Femur (tissue), 1 donor: ENCODE measurements at places on chromosomes 4 and X.
A peak's percentile ranks its signal among the peaks of the same experiment; 100 is the strongest.

DNA sequence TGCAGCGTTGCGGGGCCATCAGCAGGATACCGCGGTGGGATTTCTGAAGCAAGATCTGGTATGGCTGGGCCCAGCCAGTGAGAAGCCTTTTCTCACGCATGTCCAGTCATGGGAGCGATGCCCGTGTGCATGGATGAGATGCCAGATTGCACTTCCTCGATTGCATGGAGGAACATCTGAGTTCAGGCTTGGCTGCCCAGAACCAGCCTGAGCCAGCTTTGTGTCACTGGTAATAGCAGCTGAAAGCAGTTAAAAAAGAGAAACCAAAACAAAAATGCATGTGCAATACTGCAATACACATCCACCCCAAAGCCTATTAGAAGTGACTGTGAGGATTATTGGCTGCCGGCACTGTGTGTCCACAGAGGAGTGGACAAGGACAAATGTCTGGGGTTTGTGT is 59.3 kb downstream of the PSAPL1 start:
- DNase-seq, result peak; percentile 62

DNA sequence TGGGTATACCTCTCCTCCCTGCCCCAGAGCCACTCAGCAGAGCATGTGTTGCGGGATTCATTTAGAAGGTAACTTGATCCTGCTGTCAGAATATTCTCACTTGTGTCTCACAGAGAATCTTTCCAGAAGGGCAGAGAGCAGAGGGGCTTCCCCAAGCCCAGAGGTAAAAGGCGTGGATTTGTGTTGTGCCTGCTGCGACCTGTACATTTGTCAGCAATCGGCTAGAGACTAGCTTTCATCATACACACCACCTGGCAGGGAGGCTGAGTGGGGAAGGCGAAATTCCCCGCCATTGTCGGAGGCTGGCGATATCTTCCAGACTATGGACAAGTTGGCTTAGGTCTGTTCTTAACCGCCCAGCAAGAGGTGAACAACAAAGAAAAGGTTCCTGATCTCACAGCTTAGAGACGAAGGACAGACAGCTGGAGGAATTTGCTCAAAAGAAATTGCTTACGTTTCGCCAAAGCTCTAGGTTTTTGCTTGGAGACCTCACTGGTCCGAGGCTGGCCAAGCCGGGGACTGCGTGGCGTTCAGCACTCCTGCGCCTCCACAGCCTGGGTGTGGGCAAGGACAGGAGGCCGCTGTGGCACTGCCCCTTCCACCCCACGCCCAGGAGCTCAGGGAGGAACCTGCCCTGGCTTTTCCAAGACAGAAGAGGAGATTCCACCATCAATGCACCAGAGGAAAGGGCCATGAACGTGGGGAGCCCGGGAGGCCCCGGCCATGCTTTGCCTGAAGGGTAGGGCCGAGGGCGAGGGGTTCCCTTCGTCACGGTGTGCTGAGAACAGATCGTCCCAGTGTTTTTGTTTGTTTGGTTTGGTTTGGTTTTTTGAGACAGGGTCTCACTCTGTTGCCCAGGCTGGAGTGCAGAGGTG is 69.4 kb downstream of the DCTD start:
- DNase-seq, result no peak

GRCh38 chr4:41887821-41888686 is 47.2 kb upstream of the TMEM33 start:
- DNase-seq, result no peak

- no peak for DNase-seq
Observed at GRCh38 chr4:129146639-129147038, 50.7 kb downstream of the C4orf33 start.

- DNase-seq, result no peak
Observed at GRCh38 chr4:105490523-105490922, 16.7 kb upstream of the PPA2 start.

- no peak for DNase-seq
Observed at GRCh38 chr4:127685292-127685691, 44.9 kb upstream of the SLC25A31 start.

- DNase-seq, result no peak
Observed at GRCh38 chrX:130171446-130172126, at the start of gene RAB33A. RAB33A (plus strand) TSS chrX:130171962; CDS start chrX:130172063, 101 bp downstream.

DNA sequence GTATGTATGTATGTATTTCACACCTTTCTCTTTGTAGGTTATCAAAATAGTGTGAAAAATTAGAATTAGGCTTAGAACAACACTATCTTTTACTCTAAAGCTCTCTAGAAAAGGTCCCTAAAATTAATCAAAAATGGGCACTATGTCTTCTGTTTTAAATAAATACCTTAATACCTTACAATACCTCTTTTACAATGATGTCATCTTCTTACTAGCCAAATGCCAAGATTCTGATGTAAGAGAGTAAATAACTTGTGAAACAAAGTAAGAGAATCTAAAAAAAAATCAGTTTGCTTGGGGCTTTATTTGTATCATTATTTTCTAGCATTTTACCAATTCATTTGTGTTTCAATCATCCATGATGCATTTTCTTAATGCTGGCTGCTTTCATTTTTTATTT is 402.2 kb upstream of the MAGEB2 start:
- DNase-seq, result no peak

GRCh38 chr4:7087036-7087435 is 19.2 kb upstream of the GRPEL1 start:
- no peak for DNase-seq

DNA sequence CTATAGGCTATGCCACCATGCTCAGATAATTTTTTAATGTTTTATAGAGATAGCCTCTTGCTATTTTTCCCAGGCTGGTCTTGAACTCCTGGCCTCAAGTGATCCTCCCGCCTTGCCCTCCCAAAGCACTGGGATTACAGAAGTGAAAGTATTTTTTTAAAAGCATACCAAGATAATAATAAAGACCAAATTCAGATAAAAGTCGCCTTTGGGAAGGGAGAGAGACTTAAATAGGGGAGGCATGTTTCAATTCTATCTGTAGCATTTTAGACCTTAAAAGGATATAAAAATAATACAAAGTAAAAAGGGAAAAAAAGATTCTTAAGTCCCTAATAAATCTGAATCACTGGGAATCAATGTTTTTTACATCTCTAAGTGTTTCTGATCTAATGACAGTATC is 108.9 kb downstream of the AFAP1 start:
- DNase-seq, result no peak

DNA sequence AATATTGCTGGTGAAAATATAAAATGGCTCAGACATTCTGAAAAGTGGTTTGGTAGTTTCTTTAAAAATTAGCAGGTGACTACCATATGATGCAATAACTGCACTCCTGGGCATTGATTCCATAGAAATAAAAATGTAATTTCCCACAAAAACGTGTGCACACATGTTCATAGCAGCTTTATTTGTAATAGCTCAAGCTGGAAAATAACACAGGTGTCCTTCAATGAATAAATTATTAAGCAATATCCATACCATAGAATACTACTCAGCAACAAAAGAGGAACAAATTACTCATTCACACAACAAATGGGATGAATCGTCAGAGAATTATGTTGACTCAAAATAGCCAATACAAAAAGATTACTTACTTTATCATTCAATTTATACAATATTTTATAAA is 893.7 kb upstream of the SLIT2 start:
- DNase-seq, result no peak

- no peak for DNase-seq
Observed at GRCh38 chr4:10312568-10312967, 144.7 kb downstream of the ZNF518B start.

DNA sequence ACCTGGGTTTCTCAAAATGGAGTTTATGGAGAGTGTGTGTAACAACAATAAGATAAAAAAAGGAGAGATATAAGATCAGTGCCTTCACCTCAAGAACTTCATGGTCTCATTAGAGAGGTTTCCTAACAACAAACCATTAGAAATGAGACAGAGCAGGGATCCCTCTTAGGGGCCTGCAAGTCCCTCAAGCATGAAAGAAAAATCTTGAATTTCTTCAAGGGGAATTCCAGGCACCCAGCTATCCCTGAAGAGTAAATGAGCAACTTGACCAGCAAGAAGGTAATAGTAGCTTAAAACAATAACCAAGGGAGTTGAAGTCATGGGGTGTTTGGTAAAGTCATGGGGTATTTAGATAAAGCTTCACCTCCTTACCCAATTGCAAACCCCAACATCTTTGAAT is 49.7 kb upstream of the TLR3 start:
- DNase-seq, result no peak

GRCh38 chr4:126775485-126776106 is 857.2 kb upstream of the INTU start:
- DNase-seq, result no peak

DNA sequence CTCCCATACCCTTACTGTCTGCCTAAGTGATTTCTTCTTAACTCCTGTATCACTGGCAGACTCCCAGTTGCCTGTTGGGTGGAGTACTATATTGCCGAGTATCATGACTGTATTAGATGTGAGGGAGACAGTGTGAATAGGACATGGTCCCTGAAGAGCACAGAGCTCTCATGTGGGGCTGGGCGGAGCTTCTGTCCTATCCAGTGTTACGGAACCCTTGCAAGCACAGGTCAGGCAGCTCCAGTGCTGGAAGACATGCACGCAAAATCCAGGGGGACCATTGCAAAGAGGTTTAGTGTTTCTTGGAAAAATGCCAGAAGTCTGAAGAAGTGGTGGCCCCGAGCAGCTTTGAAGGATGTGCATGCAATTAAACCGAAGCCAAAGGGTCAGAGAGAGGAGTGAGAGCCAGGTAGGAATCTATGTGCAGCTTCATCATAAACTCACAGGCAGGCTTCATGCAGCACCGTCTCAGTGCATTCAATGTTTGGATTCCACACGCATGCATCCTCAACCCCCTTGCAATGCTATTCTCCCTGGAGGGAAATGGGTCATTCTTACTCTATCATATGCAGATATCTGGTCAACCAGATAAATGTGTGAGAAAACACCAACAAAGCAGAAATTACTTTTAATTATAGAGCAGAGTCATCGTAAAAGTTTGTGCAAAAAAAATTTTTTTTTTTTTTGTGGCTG is 49.7 kb upstream of the DHRSX start:
- DNase-seq, result no peak

DNA sequence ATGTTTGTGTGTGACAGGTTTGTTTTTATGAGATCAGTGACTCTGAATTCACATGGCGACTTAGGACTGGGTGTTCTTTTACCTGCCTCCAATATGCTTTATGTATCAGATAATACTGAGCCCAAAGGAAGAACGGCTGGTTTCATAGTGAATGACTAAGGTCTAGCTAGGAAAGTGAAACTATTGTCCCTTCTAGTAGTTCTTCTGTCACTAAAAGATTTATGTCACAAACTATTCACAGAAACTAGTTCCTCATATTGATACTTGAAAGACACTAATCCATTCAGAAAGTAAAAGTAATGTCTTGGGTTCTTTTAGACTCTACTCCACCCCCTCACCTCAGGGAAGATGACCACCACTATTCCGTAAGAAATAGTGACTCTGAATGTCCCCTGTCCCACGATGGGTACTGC is 81.7 kb downstream of the EGF start:
- no peak for DNase-seq

DNA sequence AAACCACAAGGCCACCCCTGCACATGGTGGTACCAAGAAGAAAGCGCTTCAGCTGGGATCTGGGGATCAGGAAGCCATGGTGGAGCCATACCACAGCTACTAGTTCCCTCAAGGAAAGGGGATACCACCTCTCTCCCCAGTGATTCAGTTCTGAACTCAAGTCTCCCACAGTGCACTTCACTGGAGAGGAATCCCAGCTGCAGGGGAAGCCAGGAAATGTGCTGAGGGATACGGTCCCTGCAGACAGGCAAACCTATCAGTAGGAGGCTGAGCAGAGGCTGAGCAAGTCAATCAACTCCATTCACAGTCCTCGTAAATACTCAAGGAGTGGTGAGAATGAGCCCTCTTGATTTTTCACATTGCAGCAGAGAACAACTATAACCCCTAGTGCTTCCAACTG is 11.0 kb downstream of the TMEM192 start:
- no peak for DNase-seq

GRCh38 chrX:2954541-2954940 is 25.4 kb upstream of the ARSD start:
- no peak for DNase-seq

DNA sequence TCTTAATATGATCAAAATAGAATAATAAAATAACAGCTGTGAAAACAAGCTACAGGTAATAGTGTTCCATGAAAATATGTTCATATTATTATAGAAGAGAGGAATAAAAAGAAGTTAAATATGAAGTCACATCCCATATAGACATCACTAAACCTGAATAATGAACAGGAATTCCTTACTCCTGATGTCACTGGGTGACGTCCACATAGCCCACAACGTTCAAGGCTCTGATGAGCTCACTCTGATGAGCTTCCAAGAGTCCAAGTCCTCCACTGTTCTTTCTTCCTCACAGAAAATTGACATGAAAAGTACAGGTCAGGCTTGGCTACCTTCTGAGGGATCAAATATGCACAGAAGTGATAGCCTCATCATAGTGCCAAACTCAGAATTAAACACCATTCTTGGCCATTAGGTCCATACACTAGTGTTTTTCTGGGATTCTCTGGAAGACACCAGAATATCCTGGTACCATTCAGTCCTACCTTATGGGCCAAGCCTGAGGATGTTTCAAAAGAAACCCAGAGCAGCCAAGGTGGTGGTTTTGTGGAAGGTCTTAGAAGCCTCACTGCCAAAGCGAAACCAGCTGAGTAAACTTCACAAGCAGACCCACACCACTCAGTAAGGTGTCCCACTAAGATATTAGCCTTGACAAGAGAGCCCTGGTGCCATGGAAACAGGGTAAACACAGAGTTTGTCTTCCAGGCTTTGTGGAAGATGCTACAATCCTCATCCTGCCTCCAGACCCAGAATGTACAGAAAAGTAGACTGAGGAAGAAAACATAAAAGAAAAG is 138.4 kb upstream of the HHIP start:
- no peak for DNase-seq

DNA sequence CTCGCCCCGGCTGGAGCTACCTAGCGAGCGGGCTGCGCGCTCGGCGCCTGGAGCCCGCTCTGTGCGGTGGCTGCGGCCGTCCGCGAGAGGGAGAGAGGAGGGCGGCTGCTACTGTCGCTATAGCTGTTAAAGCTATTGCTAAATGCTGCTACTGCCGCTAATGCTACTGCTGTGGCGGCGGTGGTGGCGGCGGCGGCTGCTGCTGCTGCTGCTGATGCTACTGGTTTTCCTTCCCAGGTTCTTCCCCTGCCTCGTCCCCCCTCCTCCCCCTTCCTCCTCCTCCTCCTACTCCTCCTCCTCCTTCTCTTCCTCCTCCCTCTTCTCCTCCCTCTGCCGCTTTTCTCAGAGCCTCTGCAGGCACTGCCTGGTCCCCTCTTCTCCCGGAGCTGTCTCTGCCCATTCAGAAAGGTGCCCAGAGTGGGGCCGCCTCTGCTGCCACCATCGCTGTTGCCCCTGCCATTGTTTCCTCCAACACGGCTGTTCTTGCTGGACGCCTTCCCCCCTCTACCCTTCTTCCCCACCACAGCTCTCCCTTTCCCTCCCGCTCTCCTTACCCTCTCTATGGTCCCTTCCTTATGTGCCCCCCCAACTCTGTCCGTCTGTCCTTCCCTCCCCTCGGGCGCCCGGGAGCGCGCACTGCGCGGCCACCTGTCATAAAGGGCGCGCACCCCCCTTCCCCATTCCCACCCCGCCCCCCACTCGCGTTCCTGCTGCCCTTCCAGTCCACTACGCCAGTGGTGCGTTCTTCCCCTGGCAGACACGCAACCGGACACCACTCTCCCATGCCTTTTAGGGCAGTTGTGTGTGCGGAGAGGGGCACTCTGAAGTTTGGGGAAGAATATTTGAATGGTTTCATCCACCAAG is at the start of gene NEXMIF:
Gene NEXMIF (minus strand): TSS at position 228 of the 864 bp plus-strand sequence.
- peak; percentile 34 for DNase-seq
